Mesothelial cell of epicardium (in vitro differentiated cells): ENCODE measurements at places on chromosomes 2 and 18. TPM values are rescaled to one million over a fixed set of nuclear protein-coding genes. Genes with fewer than 3 reads are reported as not detected.

HDLBP gene
- total RNA-seq = 479 to 484 TPM (median 480 TPM) in 3 replicates

GRCh38 chr2:46306330-46306751, 9.1 kb downstream of the EPAS1 start:
- H3K27ac ChIP-seq = no peak overlapping the region
- no peak for DNase-seq
- peaks cover 23% of the 10 kb centered on the region for H3K27me3 ChIP-seq

GRCh38 chr2:171822525-171823322, 71.3 kb downstream of the SLC25A12 start:
- no peak overlapping the region for H3K4me3 ChIP-seq
- H3K4me1 ChIP-seq = no peaks in the 10 kb centered on the region
- no peaks in the 10 kb centered on the region for H3K27me3 ChIP-seq
- H3K27ac ChIP-seq = no peak overlapping the region

GRCh38 chr2:238706673-238707072, 141.2 kb upstream of the TWIST2 start:
- H3K4me1 ChIP-seq = peaks cover 6% of the 10 kb centered on the region
- H3K36me3 ChIP-seq = no peaks in the 10 kb centered on the region
- no peak overlapping the region for H3K4me3 ChIP-seq
- H3K27ac ChIP-seq = no peak overlapping the region

- H3K27ac ChIP-seq = peak overlapping the region; percentile 100
- peaks cover 8% of the 10 kb centered on the region for H3K36me3 ChIP-seq
- H3K4me3 ChIP-seq = peak overlapping the region; percentile 66
- H3K27me3 ChIP-seq = no peaks in the 10 kb centered on the region
- peak; percentile 95 for DNase-seq
These were observed 69.9 kb upstream of the ITGB6 start for GRCh38 chr2:160269803-160270570.

DNA sequence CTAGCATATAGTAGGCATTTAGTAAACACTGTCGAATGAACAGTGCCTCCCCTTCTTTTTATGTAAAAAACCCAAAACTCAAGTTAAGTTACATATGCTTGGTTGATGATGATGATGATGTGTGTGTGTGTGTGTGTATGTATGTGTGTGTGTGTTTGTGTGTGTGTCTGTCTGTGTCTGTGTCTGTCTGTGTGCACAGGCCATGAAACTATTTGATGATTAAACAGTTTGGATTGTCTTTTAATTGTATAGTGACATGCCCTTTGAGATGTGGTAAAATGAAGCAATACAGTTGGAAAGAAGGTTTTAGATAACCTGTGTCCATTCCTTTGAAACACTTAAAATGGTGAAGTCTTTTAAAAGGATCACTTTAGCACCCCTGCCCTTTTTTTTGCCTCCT, 105.6 kb downstream of the MAP4K4 start:
- peak overlapping the region; percentile 72 for H3K27ac ChIP-seq
- no peaks in the 10 kb centered on the region for H3K36me3 ChIP-seq
- peaks cover 61% of the 10 kb centered on the region for H3K4me1 ChIP-seq
- H3K27me3 ChIP-seq = no peaks in the 10 kb centered on the region
- no peak for DNase-seq

DNA sequence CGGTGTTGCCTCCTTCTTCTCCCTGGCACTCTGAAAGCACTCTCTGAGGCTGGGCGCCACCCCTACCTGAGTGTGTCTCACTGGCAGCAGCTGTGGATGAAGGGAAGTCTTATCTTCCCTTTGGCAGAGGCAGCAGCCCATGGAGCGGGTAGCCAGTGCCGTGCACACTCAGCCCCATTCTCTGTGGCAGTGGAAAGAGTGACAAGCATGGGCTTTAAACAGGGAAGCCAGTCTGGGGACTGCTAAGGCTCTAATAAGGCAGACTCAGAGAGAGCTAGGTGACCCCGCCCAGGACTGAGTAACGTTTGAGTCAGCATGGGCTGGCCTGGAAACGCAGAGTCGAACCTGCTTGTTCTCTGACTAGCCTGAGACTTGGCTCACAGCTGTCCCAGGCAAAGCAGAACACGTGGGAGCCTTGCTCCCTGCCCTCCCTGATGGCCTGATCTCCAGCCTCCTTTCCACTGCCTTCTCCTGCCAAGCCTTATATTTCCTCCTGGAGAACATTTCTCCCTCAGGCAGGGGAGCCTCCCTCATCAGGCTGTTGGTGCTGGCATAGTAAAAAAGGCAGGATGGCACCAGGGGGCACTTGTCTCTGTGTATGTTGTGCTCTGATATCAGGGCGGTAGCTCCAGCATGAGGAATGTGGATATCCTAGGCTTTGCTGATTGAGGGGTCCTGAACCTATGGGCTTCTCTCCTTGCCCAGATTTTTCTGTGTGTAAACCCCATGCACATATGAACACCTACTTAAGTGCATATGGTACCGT, 93.9 kb upstream of the LGALSL start:
- no peak overlapping the region for H3K4me3 ChIP-seq
- H3K4me1 ChIP-seq = no peaks in the 10 kb centered on the region
- peaks cover 22% of the 10 kb centered on the region for H3K27me3 ChIP-seq
- DNase-seq = no peak
- no peak overlapping the region for H3K27ac ChIP-seq
- no peaks in the 10 kb centered on the region for H3K36me3 ChIP-seq

DNA sequence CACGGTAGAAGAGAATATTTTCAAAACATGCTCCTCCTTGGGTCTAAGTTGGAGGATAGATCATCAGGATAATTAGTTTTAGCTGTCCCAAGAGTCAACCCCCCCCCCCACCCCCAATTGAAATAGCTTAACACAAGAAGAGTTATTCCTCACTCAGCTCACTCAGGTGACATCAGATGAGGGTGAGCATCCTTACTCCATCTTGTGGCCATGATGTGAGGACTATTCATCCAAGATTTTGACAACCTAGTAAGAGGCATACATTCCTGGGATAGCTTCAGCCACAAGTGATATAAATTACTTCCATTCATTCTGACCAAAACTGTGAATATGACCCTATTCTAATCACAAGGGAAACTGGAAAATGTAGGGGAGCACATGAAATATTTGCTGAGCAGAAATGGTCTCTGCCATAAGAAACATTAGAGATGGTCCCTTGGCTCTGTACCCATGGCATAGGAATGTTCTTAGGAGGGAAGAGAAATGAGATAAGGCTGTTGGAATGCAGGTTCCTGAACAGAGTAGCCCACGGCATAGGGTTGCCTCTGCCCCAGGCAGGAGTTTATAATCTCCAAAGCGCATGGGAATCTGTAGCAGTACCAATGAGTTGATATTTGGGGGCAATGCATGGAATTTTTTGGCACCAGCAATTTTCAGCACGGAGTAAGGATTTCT, 257.2 kb downstream of the CYRIA start:
- H3K36me3 ChIP-seq = no peaks in the 10 kb centered on the region
- peaks cover 69% of the 10 kb centered on the region for H3K4me1 ChIP-seq
- peak overlapping the region; percentile 94 for H3K27ac ChIP-seq
- DNase-seq = no peak

GRCh38 chr2:101511381-101511780, 36.5 kb upstream of the RFX8 start:
- DNase-seq = no peak
- H3K27me3 ChIP-seq = no peaks in the 10 kb centered on the region
- peaks cover 11% of the 10 kb centered on the region for H3K4me1 ChIP-seq
- no peak overlapping the region for H3K4me3 ChIP-seq
- no peaks in the 10 kb centered on the region for H3K36me3 ChIP-seq

DNA sequence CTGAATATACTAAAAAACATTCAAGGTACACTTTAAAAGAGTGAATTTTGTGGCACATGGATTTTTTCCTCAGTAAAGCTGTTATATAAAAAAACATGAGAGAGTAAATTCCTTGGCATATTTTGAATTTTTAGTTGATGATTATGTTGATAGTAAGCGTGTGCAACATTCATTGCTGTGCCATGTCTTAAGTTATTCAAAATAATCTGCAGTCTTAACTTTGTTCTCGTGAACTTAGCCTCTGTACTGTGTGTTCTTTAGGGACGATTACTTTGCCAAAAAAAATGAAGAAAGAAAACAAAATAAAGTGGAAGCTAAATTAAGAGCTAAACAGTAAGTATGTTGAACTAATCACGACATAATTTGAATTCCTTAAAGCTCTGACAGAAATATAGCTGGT, 9.6 kb downstream of the SSB start:
- peaks cover 44% of the 10 kb centered on the region for H3K36me3 ChIP-seq
- H3K4me3 ChIP-seq = no peak overlapping the region
- no peaks in the 10 kb centered on the region for H3K27me3 ChIP-seq
- H3K27ac ChIP-seq = peak overlapping the region; percentile 23

GRCh38 chr2:170917957-170918356, 11.1 kb upstream of the GORASP2 start:
- no peaks in the 10 kb centered on the region for H3K4me1 ChIP-seq
- H3K27ac ChIP-seq = no peak overlapping the region
- H3K27me3 ChIP-seq = no peaks in the 10 kb centered on the region
- DNase-seq = no peak

GRCh38 chr2:41267929-41268659, 779.7 kb upstream of the PKDCC start:
- H3K27ac ChIP-seq = no peak overlapping the region
- no peaks in the 10 kb centered on the region for H3K36me3 ChIP-seq
- no peak for DNase-seq
- no peaks in the 10 kb centered on the region for H3K27me3 ChIP-seq
- no peaks in the 10 kb centered on the region for H3K4me1 ChIP-seq

VIT gene
- 0.45 to 0.78 TPM (median 0.73 TPM) in 3 replicates for total RNA-seq

ZNF519 gene
- 19.6 to 24.0 TPM (median 22.4 TPM) in 3 replicates for total RNA-seq

KIAA1328 gene
- total RNA-seq = 17.9 to 20.8 TPM (median 18.1 TPM) in 3 replicates

DNA sequence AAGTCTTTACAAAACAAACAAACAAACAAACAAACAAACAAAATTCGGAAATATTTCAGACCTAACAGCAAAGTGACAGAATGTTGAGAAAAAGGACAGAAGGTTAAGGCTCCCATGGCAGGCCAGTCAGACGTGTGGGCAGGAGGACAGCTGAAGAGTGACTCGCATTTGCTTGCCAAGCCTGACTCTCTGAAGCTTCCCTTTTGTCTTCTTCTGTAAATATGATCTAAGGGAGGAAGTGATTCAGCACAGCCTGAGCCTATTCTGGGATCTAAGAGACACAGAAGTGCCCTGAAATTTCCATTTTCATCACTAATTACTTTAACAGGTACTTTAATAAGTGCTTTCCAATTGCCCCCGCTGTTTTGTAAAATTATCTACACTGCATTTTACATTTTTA, 134.0 kb upstream of the LYPD1 start:
- H3K27ac ChIP-seq = no peak overlapping the region
- H3K36me3 ChIP-seq = no peaks in the 10 kb centered on the region
- DNase-seq = no peak
- no peak overlapping the region for H3K4me3 ChIP-seq
- no peaks in the 10 kb centered on the region for H3K4me1 ChIP-seq
- H3K27me3 ChIP-seq = peaks cover 3% of the 10 kb centered on the region

L3MBTL4 gene
- 15.9 to 18.5 TPM (median 17.5 TPM) in 3 replicates for total RNA-seq

FLACC1 gene
- 0.78 to 1.2 TPM (median 1.1 TPM) in 3 replicates for total RNA-seq

GRCh38 chr2:15076668-15077067, 444.2 kb downstream of the LRATD1 start:
- peaks cover 37% of the 10 kb centered on the region for H3K27me3 ChIP-seq
- no peaks in the 10 kb centered on the region for H3K36me3 ChIP-seq
- H3K4me3 ChIP-seq = no peak overlapping the region
- H3K27ac ChIP-seq = no peak overlapping the region
- DNase-seq = no peak
- H3K4me1 ChIP-seq = no peaks in the 10 kb centered on the region

NEU2 gene
- not detected in 3 replicates for total RNA-seq

GRCh38 chr18:26397019-26397418, 151.3 kb downstream of the KCTD1 start:
- no peaks in the 10 kb centered on the region for H3K27me3 ChIP-seq
- no peaks in the 10 kb centered on the region for H3K36me3 ChIP-seq
- H3K4me1 ChIP-seq = no peaks in the 10 kb centered on the region
- H3K27ac ChIP-seq = no peak overlapping the region
- no peak for DNase-seq
- H3K4me3 ChIP-seq = no peak overlapping the region

DNA sequence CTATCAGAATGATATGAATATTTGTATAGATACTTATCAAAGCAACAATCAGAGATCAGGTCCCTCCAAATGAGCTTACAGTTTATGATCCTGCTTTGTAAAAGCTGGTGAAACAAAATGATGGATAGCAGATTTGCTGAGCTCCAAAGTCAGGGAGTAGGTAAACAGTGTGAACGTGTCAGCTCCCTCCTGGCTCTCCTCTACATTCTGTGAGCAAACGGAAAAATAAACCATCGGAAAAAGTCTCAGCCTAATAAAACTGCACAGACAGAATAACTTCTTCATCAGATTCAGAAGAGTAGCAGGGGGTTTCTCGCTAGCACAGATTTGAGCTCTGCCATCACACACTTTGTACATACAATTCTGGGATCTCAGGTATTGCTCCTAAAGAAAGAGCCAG, 51.3 kb downstream of the BCL11A start:
- no peak for DNase-seq
- no peaks in the 10 kb centered on the region for H3K27me3 ChIP-seq
- peaks cover 56% of the 10 kb centered on the region for H3K4me1 ChIP-seq

DNA sequence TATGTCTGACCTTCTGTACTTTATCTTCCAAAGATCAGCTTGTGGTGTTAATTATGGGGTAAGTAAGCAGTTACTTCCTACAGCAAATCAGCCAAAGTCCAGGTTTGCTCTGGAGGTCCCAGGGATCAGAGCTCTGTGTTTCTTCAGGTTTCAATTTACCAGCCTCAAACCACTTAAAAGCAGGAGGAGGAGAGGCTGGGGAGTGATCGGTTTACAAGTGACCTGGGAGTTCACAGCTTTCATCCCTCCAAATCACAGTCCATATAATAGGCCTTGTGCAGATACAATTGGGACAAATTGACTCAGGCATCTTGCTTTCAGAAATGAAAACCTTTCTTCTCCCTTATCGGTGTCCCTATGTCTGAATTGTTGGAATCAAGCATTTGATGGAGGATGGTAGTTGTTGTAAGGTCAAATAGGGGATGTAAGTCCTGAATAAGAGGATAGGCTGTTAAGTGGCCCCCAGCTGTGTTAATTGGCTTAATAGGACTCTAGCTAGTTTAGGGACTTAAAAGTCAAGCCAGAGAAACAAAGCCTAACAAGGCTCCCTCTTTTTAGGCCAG, 188.0 kb upstream of the NT5C1B start:
- no peak overlapping the region for H3K4me3 ChIP-seq

DNA sequence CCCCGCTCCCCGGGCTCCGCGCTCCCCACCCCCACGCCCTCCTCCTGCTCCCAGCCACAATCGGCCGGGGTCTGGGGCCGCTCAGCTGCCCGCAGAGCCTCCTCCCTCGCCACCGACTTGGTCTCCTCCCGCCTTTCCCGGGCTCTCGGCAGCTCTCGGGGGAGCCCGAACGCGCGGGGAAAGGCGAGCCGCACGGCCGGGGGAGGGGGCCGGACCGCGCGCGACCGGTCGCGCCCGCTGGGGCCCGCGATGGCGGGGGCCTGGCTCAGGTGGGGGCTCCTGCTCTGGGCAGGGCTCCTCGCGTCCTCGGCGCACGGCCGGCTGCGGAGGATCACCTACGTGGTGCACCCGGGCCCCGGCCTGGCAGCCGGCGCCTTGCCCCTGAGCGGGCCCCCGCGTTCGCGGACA, 327 bp downstream of the LTBP1 start:
- H3K27ac ChIP-seq = no peak overlapping the region
- no peaks in the 10 kb centered on the region for H3K27me3 ChIP-seq
- peak overlapping the region; percentile 31 for H3K4me3 ChIP-seq
- DNase-seq = no peak
- H3K36me3 ChIP-seq = peaks cover 7% of the 10 kb centered on the region
- H3K4me1 ChIP-seq = peaks cover 24% of the 10 kb centered on the region

STAMBP gene
- total RNA-seq = 33.2 to 36.6 TPM (median 34.5 TPM) in 3 replicates
